ENCODE measurements at places on chromosomes 4 and X.
A peak's percentile ranks its signal among the peaks of the same experiment; 100 is the strongest.

- H3K4me3 ChIP-seq, result no peak overlapping the region
- H3K4me1 ChIP-seq, result no peaks in the 10 kb centered on the region
- DNase-seq, result no peak
- H3K27me3 ChIP-seq, result peaks cover 30% of the 10 kb centered on the region
- H3K36me3 ChIP-seq, result no peaks in the 10 kb centered on the region
These were observed 69.3 kb upstream of the FAM241A start for GRCh38 chr4:112075906-112076305.

- H3K27ac ChIP-seq, result no peak overlapping the region
- DNase-seq, result no peak
- no peaks in the 10 kb centered on the region for H3K36me3 ChIP-seq
- H3K4me1 ChIP-seq, result no peaks in the 10 kb centered on the region
These were observed 460.2 kb upstream of the FAT1 start for GRCh38 chr4:187183826-187184225.

DNA sequence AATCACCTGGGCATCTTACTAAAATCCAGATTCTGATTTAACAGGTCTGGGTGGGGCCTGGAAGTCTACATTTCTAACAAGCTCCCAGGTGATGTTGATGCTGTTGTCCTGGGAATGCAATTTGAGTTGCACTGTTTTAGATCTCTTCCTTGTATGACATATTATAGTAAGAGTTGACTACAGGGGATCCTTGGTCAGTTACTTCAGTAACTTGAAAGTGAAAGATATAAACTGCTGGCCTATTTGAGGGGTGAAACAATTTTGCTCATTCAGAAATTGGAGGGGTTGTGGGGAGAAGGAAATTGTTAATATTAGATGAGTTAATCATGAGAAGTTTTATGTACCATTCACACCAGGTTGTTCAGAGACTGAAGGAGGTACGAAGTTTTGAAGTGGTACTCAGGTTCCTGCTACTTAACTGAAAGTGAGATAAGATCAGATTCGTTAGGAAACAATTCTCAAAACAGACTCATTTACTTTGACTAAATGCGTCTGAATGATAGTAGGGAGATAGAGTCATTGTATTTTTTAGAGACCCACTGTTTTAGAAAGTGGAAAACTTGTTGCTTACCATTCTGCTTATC lies 12.5 kb downstream of the SH2D1A start:
- DNase-seq, result no peak
- H3K36me3 ChIP-seq, result peaks cover 29% of the 10 kb centered on the region
- peak overlapping the region; percentile 89 for H3K27ac ChIP-seq

DNA sequence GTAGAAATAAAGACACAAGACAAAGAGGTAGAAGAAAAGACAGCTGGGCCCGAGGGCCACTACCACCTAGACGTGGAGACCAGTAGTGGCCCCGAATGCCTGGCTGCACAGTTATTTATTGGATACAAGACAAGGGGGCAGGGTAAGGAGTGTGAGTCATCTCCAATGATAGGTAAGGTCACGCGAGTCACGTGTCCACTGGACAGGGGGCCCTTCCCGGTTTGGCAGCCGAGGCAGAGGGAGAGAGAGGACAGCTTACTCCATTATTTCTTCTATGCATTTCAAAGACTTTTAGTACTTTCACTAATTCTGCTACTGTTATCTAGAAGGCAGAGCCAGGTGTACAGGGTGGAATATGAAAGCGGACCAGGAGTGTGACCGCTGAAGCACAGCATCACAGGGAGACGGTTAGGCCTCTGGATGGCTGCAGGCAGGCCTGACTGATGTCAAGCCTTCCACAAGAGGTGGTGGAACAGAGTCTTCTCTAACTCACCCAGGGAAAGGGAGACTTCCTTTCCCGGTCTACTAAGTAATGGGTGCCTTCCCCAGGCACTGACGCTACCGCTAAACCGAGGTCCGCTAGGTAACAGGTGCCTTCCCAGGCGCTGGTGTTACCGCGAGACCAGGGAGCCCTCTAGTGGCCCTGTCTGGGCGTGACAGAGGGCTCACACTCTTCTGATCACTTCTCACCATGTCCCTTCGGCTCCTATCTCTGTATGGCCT lies 44.9 kb downstream of the ZBTB49 start:
- peak; percentile 83 for DNase-seq
- no peaks in the 10 kb centered on the region for H3K27me3 ChIP-seq
- H3K4me1 ChIP-seq, result peaks cover 3% of the 10 kb centered on the region
- H3K36me3 ChIP-seq, result no peaks in the 10 kb centered on the region

DNA sequence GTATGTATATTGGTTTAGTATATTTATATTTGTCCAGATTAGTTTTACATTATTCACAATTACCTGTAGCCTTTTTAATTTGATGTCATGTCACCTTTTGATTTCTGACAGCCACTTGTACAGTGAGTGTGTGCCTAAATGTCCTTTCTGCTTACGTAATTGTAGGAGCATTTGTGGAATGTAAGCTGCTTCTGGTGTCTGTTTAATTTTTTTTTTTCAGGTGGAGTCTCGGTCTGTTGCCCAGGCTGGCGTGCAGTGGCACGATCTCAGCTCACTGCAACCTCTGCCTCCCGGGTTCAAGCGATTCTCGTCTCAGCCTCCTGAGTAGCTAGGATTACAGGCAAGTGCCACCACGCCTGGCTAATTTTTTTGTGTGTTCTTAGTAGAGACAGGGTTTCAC lies 91.2 kb upstream of the XAGE2 start:
- H3K4me1 ChIP-seq, result no peaks in the 10 kb centered on the region
- no peaks in the 10 kb centered on the region for H3K36me3 ChIP-seq
- no peak overlapping the region for H3K4me3 ChIP-seq
- DNase-seq, result no peak

GRCh38 chrX:111100191-111100590 lies 4.2 kb downstream of the PAK3 start:
- no peak overlapping the region for H3K27ac ChIP-seq
- H3K4me3 ChIP-seq, result no peak overlapping the region
- peaks cover 7% of the 10 kb centered on the region for H3K27me3 ChIP-seq

DNA sequence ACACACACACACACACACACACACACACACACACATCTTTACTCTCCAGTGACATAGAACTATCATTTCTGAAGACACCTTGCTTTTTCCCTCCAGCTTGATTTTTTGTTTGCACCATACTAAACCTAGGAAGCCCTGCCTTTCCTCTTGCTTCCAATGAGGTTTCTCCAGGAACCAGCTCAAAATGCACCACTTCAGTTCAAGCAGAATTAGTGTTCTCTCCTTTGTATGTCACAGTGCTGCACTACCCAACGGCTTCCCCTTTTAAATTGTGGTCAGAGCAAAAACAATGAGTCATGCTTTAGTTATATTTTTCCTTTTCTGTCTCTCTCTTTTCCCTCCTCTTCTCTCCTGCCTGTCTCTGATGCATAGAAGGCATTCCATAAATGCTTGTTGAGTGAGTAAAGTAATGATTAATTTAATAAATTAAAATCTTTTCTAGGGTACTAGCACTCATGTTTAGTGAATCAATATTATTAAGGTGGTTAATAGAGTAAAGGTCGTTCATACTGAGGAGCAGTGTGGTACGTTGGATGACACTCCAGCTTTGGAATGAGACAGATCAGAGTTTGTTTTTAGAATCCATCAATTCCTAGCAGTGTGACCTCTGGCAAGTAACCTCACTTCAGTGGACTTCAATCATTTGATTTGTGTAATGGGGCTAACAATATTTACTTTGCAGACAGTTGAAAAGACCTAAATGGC lies 5.9 kb downstream of the RTL3 start:
- peaks cover 9% of the 10 kb centered on the region for H3K36me3 ChIP-seq
- H3K27ac ChIP-seq, result peak overlapping the region; percentile 89
- peak; percentile 50 for DNase-seq
- peak overlapping the region; percentile 62 for H3K4me3 ChIP-seq
- H3K4me1 ChIP-seq, result peaks cover 40% of the 10 kb centered on the region

- H3K4me1 ChIP-seq, result peaks cover 33% of the 10 kb centered on the region
- peak within 1 kb of the TSS; percentile 90 for H3K27ac ChIP-seq
- DNase-seq, result peak; percentile 84
- peak within 1 kb of the TSS; percentile 89 for H3K4me3 ChIP-seq
- no peaks in the 10 kb centered on the region for H3K27me3 ChIP-seq
- H3K36me3 ChIP-seq, result peaks cover 43% of the 10 kb centered on the region
These were observed at the start of gene MSN for GRCh38 chrX:65667503-65668376. TSS of gene MSN (plus strand) at chrX:65667654. CDS start at chrX:65667842, 188 bp downstream.

All from activated CD8-positive, alpha-beta memory T cell treated with anti-CD3 and anti-CD28 coated beads, Interleukin-2, amount 10 ng/mL, durations not matched to agents 7 days and 5 days (primary cell).